ENCODE measurements at places on chromosomes 2 and 18. TPM values are rescaled to one million over a fixed set of nuclear protein-coding genes. Genes with fewer than 3 reads are reported as not detected.
A peak's percentile ranks its signal among the peaks of the same experiment; 100 is the strongest.

The SULT1C4 gene
- 1.6 TPM for total RNA-seq

The C2orf15 gene
- 0.25 TPM for total RNA-seq

The BOLA3 gene
- 54.6 TPM for total RNA-seq

The MC2R gene
- not detected for total RNA-seq

The MAP2 gene
- 63.3 TPM for total RNA-seq

The ANKRD30BL gene
- total RNA-seq: not detected

The SNORC gene
- 0.33 TPM for total RNA-seq

The RIT2 gene
- total RNA-seq: not detected

- H3K27me3 ChIP-seq: no peaks in the 10 kb centered on the region
- peak; percentile 74 for DNase-seq
- H3K36me3 ChIP-seq: no peaks in the 10 kb centered on the region
- no peak overlapping the region for H3K27ac ChIP-seq
- 0 out of 2 replicates have a peak, but pooled peaks cover 11% of the 10 kb centered on the region for H3K4me1 ChIP-seq
Observed at GRCh38 chr2:146927080-146927711, 917.6 kb upstream of the ACVR2A start.

- H3K27ac ChIP-seq: no peak overlapping the region
- no peak overlapping the region for H3K4me3 ChIP-seq
- H3K36me3 ChIP-seq: peaks cover 20% of the 10 kb centered on the region
- DNase-seq: no peak
- no peaks in the 10 kb centered on the region for H3K27me3 ChIP-seq
Observed at GRCh38 chr2:25790074-25790790, 88.1 kb downstream of the ASXL2 start.

- H3K4me1 ChIP-seq: no peaks in the 10 kb centered on the region
- no peaks in the 10 kb centered on the region for H3K36me3 ChIP-seq
- no peaks in the 10 kb centered on the region for H3K27me3 ChIP-seq
- no peak overlapping the region for H3K27ac ChIP-seq
- DNase-seq: no peak
Observed at GRCh38 chr18:52999633-53000032, 659.6 kb downstream of the DCC start.

GRCh38 chr2:3355951-3356569, 21.6 kb downstream of the EIPR1 start:
- peaks cover 6% of the 10 kb centered on the region for H3K4me1 ChIP-seq
- no peak for DNase-seq

GRCh38 chr18:63161761-63162195, 157.8 kb downstream of the BCL2 start:
- no peaks in the 10 kb centered on the region for H3K36me3 ChIP-seq
- no peak for DNase-seq
- H3K4me1 ChIP-seq: no peaks in the 10 kb centered on the region
- H3K27me3 ChIP-seq: no peaks in the 10 kb centered on the region

DNA sequence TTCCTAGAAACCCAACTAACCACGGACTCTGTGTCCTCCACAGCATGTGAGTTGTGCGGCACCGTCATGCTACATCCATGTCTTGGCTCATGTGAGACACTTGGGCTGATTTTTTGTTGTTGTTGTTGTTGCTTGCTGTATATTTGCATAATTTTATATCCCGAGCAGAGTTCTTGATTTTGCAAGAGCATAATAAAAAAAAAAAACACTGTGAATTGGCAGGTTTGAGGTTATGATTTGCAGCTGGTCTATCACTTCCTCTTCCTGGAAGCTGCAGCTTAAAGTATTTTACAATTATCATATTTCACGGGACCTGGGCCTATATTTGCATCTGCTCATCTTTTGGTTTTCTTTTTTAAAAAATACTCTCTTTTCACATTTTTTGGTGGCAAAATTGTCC, 142.3 kb upstream of the NRP2 start:
- H3K27ac ChIP-seq: peak overlapping the region; percentile 78
- no peaks in the 10 kb centered on the region for H3K27me3 ChIP-seq
- H3K4me1 ChIP-seq: peaks cover 24% of the 10 kb centered on the region

- H3K36me3 ChIP-seq: no peaks in the 10 kb centered on the region
- H3K4me1 ChIP-seq: peaks cover 16% of the 10 kb centered on the region
- DNase-seq: no peak
- H3K27me3 ChIP-seq: no peaks in the 10 kb centered on the region
Observed at GRCh38 chr2:172674034-172674967, 61.3 kb upstream of the RAPGEF4 start.

DNA sequence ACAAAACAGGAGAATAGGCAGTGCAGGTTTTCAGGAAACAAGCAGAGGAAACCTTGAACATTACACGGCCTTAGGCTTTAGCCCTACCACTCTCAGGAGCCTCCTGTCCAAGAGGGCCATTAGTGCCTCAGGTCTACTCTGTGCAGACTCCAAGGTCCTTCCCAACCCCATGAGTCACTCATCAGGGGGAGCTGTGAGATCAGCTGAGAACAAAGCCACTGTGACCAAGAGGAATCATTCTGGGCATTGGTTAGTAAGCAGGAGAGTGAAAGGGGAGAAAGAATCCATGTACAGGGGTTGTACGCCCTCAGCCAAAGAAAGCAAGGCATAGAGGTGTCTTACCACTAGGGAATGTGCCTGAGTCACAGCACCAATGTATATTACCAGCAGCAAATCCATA, 680.3 kb downstream of the DPP10 start:
- H3K36me3 ChIP-seq: no peaks in the 10 kb centered on the region
- no peak overlapping the region for H3K4me3 ChIP-seq
- H3K27me3 ChIP-seq: no peaks in the 10 kb centered on the region
- H3K27ac ChIP-seq: no peak overlapping the region
- DNase-seq: no peak

- no peak for DNase-seq
- H3K4me1 ChIP-seq: peaks cover 5% of the 10 kb centered on the region
- H3K36me3 ChIP-seq: no peaks in the 10 kb centered on the region
- no peak overlapping the region for H3K4me3 ChIP-seq
- no peaks in the 10 kb centered on the region for H3K27me3 ChIP-seq
Observed at GRCh38 chr2:44682459-44682858, 259.0 kb upstream of the SIX3 start.

DNA sequence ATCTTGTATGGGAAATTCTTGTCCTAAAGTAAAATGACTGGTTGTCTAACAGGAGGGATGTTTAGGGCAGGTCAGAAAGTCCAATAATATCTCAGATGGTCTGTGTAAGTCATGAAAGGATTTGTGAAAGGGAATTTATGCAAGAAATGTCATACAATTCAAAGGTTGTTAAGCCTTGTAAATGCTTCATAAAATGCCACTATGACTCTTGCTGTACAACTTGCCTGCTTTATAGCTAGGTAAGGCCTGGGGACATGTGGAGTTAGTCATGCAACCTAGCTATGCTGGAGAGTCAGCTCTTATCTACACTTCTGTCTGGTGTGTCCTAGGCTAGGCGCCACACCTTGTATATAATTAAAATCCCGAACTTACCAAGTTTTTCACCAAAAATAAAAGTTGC, 36.9 kb upstream of the VWA3B start:
- DNase-seq: no peak
- H3K4me3 ChIP-seq: no peak overlapping the region
- H3K36me3 ChIP-seq: no peaks in the 10 kb centered on the region
- H3K4me1 ChIP-seq: no peaks in the 10 kb centered on the region

DNA sequence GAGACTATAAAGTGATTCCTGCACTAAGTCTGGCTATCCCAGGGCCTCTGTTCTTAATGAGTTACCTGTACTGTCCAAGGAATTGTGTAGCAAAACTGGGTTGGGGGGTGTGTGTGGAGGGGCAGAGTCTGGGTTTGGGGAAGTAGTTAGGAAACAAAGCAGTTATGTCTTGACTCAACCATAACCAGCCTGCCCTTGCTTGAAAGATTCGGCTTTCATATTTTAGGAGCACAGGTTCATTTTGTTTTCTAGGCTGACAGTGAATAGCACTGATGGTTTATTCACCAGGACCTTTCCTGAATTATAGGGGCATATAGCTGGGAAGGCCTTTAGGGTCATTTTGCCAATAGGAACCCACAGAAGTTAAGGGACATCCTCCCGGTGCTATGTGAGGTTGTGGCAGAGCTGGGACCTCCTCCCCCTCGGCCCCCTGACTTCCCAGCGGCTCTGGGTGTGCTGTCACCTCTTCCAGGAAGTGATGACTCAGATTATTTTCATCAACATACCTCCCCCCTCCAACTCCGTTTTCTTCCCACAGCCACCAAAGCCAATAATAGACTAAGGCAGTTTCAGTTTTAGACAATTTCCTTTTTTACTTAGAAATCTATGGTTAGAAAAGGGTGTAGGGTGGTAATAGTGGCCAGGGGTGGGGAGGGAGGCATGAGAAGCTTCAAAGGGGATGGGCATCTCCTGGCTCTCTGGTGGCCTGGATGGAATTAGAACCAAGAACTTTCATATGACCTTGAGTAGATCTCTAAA, 44.8 kb downstream of the SETBP1 start:
- no peak for DNase-seq
- H3K36me3 ChIP-seq: no peaks in the 10 kb centered on the region
- H3K27me3 ChIP-seq: no peaks in the 10 kb centered on the region
- H3K4me3 ChIP-seq: no peak overlapping the region
- H3K27ac ChIP-seq: no peak overlapping the region

DNA sequence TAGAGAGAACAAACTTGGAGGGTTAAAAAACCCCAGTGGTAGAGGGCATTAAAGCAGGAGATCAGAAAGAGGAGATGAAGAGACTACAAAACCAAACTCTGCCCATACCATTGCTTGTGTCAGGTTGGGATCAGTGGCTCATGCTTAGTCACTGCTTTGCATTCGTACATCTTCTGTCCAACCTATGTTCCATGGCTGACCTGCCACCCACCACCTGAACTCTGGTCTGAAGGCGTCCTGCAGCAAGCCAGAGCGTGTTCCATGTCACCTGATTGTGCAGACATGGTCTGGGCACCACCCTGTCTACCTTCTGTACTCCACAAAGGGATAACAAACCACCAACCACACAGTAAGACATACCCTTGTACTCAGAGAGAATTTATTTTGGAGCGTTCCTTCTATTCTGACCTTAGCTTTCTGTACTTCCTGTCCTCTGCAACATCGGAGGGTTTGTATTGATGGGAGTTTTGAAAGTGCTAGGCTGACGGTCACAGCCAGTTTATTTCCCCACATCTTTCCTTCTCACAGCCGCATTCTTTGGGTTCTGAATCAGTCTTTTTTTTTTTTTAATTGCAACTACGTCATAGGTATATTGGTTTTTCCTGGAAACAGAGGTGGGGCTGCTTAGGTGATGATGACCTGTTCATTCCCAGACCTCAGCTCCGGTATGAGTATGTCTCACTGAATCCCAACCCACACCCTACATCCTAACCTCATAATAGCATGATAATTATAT, 88.3 kb downstream of the SOWAHC start:
- no peak for DNase-seq
- no peaks in the 10 kb centered on the region for H3K36me3 ChIP-seq
- H3K27me3 ChIP-seq: peaks cover 4% of the 10 kb centered on the region
- H3K4me1 ChIP-seq: peaks cover 4% of the 10 kb centered on the region
- no peak overlapping the region for H3K27ac ChIP-seq

DNA sequence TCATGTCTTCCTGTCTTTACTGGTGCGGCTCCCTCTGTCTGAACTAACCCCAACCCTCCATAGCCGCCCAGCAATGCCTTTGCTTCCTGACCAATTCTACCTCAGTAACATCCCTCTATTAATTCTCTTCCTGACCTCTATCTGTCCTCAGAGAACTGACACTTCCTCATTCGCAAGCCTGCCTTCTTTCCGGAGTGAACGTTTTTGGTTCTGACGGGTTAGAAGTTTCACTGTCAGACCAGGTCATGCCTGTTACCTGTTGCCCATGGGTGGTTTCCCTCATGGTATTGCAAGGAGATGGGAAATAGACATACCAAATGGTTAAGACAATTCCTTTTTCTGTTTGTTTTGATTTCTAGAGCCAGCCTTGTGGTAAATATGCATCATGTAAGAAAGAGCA, 453.4 kb upstream of the SLC14A2 start:
- no peaks in the 10 kb centered on the region for H3K36me3 ChIP-seq
- no peaks in the 10 kb centered on the region for H3K27me3 ChIP-seq
- DNase-seq: no peak
- H3K4me3 ChIP-seq: no peak overlapping the region

DNA sequence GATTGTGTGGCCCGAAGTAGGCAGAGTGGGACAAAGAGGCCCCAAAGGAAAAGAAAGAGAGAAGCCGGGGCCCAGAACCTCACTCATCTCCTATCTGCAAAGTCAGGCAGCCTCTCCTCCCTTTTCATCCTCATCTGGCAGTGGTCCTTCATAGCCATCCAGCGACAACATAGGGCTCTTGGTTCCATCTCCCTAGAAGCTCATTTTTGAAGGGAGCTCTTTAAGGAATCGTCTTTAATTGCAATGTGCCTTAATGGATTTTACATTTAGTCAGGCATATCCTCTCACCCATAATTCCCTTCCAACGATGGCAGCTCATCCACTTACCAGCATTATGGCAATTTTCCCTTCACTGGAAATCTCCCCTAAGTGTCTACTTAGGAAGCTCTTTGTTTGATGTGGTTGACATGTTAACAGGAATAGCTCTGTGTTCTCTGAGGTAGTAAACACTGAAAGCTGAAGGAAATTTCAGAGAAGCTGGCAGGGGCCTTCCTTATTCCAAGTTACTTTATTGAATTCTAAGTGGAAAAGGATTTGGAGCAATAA, 780.6 kb downstream of the TSN start:
- no peaks in the 10 kb centered on the region for H3K36me3 ChIP-seq
- no peaks in the 10 kb centered on the region for H3K27me3 ChIP-seq
- H3K4me1 ChIP-seq: no peaks in the 10 kb centered on the region
- no peak for DNase-seq
- no peak overlapping the region for H3K4me3 ChIP-seq

DNA sequence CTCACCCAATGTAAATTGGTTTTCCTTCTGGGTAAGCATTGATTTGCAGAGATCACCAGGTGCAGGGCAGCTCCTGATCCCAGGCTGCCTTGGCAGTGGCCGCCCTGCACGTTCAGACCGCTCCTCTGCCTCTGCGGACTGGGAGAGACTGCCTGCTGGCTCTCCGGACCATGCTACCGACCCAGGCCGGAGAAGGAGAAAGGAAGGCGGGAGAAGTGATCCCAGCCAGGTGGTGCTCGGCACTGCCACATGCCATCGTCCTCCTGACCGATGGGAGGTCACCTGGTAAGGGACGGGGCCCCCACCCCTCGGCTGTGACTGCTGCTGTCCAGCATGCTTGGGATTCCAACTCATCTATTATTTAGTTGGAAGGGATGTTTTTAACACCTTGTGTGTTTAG, 108.1 kb upstream of the POU3F3 start:
- H3K4me3 ChIP-seq: no peak overlapping the region
- H3K36me3 ChIP-seq: no peaks in the 10 kb centered on the region
- DNase-seq: no peak

- H3K4me3 ChIP-seq: no peak overlapping the region
- DNase-seq: no peak
- H3K27ac ChIP-seq: no peak overlapping the region
- no peaks in the 10 kb centered on the region for H3K36me3 ChIP-seq
- H3K4me1 ChIP-seq: 0 out of 2 replicates have a peak, but pooled peaks cover 4% of the 10 kb centered on the region
Observed at GRCh38 chr2:143312441-143312840, 183.2 kb downstream of the ARHGAP15 start.
